MV-4-11 (cell line): ENCODE measurements at places on chromosomes 1 and 21.

DNA sequence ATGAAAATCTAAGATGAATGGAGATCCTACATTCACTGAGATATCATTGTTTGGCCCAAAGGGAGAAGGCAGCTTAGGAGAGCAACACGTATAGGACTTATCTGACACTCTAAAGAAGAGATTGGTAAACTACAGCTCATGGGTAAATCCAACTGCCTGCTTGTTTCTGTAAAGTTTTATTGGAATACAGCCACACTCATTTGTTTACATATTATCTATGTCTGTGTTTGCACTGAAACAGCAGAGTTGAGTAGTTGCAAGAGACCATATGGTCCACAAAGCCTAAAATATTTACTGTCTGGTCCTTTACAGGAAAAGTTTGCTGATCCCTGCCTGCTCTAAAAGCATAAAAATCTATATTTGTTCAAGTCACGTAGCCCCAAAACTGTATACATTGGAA, 14.3 kb upstream of the LRRC53 start:
- DNase-seq = no peak

- DNase-seq = no peak
These were observed 2.8 kb downstream of the CD58 start for GRCh38 chr1:116567790-116568661.

DNA sequence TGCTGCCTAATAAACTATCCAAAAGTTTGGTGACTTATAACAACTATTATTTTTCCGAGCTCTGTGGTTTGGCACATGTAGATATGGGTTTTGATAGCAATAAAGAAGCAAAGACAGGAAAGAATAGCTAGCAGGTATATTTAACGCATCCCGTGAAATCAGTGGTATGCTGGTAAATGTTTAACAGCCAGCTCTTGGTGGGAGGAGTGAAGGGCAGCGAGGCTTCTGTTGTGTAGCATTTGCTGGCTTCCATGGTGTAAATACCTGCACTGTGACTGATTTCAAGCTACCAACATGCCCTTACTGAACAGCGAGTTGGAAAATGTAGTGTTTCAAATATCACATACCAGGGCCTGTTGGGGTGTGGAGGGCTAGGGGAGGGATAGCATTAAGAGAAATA, 291.0 kb downstream of the PRDM2 start:
- DNase-seq = no peak

GRCh38 chr1:109883248-109883955, 27.2 kb upstream of the CSF1 start:
- DNase-seq = no peak

DNA sequence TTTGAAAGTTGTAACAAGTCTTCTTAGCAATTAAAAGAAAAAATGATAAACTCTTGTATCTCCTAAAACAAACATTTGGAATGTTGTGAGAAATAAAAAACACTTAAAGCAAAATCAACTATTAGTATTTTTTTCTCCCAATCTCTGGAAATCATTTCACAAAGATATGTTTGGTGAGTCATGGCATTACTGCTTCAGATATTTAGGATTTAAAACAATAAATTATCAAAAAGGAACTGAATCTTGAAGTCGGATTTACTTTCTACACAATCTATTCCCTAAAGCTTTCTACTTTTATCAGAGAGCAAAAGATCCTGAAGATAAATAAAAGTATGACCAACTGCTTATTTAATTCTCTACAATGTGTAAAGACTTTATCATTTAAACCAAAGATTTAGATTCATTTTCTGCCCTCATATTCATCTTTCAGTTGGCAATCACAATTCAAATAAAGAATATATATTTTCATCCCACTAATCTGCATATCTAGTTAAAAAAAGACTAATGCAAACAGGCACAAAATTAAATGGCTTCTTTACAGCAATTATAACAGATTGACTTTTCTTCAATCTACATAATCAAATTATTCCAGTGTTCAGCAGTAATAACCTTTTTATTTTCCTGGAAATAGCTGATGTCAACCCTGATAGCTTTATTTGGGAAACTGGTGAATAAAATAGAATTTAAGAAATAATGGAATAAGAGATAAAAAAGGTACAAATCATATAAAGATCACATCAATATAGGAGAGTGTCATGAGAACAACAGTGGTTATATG, 230.0 kb downstream of the COP1 start:
- no peak for DNase-seq

DNA sequence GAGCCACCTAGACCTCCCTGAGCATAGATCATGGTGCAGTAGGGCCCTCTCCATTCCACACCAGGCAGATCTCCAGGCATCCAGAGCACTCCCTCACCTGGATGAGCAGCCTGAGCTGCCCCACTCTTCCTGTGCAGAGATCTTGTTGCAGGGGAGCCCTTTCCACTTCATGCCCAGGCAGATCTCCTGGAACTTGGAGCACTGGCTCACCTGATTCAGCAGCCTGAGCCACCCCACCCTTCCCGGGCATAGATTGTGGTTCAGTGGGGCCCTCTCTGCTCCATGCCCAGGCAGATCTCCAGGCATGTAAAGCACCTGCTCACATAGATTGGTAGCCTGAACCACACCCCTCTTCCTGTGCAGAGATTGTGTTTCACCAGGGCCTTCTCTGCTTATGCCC, 78.0 kb downstream of the SEC16B start:
- DNase-seq = no peak

GRCh38 chr1:205199931-205200299, 11.6 kb downstream of the DSTYK start:
- no peak for DNase-seq

DNA sequence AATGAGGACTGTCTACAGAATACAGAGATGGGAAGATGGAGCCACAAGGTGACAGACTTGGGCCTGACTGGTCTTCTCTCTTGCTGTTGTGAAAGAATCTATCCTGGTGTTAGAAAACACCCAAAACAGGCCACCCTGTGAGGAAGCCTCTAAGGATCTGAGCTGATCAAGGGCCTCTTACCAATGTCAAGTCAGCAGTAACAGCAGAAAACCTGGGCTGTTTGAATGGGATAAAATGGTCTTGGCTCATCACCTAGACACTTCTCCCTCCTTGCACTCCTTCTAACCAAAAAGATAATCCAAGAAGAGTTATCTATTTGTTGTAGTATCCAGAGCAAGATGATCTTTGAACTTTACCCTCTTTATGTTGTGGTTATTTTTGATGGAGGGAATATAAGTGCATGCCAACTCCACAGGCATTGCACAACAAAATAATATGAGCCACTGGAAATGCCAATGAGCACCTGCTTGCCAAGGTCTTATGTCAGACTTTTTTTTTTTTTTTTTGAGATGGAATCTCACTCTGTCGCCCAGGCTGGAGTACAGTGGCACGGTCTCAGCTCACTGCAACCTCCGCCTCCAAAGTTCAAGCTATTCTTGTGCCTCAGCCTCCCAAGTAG, 32.8 kb upstream of the ZNF281 start:
- no peak for DNase-seq

DNA sequence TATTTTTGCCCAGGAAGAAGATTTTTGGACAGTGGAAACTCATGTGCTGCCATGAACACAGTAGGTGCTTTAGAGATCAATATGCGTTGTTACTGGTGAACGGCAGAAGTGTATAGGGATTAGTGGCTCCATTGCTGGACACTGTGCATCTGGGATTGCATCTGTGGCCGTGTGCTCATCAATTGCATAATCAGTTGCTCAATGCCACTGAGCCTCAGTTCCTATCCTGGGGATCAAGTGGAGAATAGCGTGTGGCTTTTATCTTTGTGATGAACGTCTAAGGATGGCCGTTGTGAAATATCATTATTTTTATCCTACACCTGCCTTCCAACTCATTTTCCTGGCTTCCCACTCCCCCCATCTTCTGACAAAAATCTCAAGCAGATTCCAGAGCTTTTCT, 5.4 kb downstream of the TNN start:
- DNase-seq = peak; percentile 93

DNA sequence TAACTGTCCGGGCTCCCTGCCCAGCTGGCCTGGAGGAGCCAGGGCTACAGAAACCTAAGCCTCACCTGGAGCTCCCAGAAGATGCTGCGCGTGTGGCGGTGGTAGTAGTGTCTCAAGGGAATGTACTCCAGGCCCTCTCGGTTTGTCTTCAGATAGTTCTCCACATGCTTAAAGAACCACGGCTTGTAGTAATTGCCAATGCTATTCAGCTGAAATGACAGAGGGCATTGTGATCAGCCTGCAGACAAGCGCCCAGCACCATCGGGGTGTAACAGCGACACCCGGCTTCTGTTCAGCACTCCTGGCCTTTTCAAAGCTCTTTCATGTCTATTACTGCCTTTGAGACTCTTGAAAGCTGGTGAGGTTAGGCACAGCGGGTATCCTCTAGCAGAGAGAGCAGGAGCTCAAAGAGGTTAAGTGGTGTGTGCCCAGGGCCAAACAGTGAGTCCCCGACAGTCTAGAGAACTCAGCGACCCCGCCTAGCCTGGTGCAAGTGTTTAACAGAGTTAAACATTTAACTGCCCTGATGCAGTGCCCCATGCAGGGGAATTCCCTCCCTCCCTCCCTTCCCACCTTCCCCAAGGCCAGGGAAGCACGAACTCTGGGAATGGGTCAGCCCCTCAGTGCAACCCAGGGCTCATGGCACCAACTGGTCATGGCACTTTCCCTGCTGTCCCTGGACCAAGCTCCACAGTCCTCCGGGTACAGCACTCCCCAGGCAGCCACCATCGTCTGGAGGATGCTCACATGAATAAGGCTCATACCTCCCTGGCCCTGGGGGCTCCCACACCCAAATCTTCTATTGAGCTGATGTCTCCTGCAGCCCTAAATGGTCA, 21.5 kb downstream of the DHCR24 start:
- no peak for DNase-seq

- no peak for DNase-seq
These were observed 351.4 kb downstream of the ZNF326 start for GRCh38 chr1:90346349-90346748.

DNA sequence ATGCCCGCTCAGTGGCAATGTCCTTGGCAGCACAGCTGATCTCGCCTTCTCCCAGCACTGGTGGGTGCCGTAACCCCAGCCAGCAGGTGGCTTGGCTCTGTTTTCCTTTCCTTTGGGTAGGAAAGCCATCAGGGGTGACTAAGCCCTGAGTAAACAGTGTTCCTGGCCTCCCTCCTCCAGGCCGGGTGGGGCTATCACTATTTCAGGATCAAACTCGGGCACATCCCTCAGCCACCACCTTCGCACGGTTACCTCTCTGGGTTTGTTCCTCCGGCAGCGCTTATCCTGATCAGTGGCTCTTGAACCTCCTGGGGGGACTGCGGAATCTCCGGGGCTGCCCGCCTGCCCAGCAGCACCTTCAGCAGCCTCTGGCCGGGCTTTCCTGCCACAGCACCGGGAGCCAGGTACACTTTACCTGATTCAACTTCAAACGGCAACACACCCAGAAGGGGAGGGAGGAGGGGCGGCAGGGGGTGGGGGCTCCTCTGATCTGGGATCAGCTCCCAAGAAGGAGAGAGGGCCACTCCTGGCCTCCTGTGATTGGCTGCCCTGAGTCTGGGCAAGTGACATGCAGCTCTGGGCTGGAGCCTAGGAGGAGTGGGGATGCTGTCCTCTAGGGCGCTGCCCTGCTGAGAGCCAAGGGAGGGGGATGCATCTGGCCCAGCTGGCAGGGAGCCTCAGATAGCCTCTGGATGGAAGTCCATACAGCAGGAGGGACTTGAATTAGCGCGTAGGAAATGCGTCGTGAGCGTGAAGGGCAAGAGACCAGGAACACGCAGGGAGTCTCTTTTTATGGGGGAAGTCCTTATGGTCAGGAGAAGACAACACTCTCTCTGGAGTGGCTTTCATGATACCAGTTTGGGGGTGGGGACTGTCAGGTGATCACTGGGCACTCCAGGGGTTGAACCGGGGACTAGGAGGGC, at the start of gene ASCL5:
Gene ASCL5, minus strand, starts transcription at position 353 of the 923 bp plus-strand sequence. CDS start 11,812 bp downstream, outside the sequence.
- DNase-seq = no peak

GRCh38 chr1:193270996-193271395, 84.6 kb upstream of the B3GALT2 start:
- DNase-seq = no peak

DNA sequence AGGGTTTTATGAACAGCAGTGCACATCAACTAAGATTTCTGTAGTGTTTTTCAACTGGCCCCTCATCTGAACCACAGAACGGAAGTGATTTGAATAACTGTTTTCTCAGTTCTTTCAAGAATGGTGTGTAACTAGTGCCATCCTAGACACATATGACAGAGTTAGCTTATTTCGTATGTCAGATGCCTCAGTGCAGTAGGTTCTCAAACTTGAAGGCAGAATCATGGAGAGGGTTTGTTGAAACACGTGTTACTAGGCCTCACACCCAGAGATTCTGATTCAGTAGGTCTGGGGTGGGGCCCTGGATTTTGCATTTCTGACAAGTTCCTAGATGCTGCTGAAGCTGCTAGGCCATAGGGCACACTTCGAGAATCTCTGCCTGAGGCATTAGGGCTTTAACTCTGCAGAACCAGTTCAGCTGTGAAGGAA, 49.0 kb downstream of the SCCPDH start:
- DNase-seq = no peak

DNA sequence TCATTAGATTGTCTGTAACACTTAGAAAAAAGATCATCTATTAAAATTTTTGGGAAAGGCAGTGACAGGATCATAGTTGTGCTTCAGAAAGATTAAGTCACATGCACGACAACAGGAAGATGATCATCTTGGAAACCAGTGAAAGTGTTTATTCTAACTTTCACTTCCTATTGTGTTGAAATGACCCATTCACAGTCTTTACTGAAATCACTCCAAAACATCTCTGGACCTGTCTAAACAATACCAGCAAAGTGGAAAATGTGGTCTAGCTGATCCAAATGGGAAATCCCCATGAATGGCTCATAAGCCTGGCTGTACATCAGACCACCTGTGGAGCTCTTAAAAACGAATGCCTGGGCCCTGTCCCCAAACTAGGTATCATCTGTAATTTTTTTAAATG, 111.1 kb upstream of the ETV3 start:
- DNase-seq = peak; percentile 77

GRCh38 chr1:97780884-97781283, 139.9 kb downstream of the DPYD start:
- no peak for DNase-seq

DNA sequence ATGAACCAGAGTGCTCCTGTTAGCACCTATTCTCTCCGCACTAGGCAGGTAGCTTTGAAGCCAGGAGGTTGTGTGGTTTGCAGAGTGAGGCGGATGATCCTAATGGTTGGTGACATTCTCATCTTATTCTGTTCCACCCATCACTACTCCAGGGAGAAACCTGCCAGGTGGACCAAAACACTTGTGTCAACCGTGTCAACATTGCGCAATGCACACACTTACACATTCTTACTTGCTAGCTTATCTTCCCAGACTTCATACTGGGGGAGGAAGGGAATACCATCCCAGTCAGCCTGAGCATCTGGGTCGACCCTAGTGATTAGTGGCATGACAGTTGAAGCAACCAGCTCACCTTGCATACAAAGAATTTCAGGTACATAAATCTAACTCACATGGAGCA, 236.9 kb downstream of the RPS6KC1 start:
- DNase-seq = no peak

GRCh38 chr1:98405581-98406074, 255.9 kb upstream of the SNX7 start:
- no peak for DNase-seq

GRCh38 chr21:36698385-36698980, 432 bp upstream of the SIM2 start:
- no peak for DNase-seq
